Stimulated activated CD4-positive, alpha-beta T cell treated with anti-CD3 and anti-CD28 coated beads, TNF-alpha, amount 100 ng/mL, for 1 hour (primary cell): ENCODE measurements at places on chromosomes 1 and 21.

DNA sequence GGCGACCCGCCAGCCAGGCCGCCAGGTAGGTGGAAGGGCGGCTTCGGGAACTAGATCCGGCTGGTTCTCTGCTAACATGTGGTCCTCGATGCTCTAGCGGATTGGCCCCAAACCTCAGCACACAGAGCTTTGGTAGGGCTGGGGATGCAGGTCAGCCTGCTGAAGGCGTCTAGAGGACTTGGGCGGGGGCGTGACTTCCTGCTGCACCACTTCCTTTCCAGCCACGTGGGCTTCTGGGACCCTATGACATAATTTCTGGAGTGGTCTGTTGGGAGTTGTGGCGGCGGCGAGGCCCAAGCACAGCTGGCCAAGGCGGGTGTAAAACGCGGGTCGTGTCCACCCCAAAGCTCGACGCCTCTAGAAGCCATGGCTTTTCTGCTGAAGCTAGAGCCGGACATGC lies 124.5 kb downstream of the ATF6 start:
- DNase-seq = no peak

DNA sequence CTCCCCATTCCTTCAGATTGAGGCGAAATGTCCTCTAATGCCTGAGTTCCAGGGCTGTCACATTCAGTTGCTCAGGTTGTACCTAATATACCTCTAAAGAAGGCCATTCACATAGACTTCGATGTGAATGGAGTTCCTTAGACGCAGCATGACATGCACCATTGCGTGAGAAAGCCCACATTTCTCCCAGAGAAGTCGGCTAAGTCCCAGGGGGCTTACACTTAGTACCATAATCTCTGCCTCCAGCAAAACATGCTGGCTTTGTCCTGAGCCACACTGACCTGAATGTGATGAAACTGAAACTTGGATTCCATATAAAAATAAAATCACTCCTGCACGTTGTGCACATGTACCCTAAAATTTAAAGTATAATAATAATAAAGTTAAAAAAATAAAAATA lies 23.2 kb upstream of the SLC2A1 start:
- DNase-seq = no peak

GRCh38 chr1:50705041-50705440 lies 255.0 kb downstream of the FAF1 start:
- no peak for DNase-seq

DNA sequence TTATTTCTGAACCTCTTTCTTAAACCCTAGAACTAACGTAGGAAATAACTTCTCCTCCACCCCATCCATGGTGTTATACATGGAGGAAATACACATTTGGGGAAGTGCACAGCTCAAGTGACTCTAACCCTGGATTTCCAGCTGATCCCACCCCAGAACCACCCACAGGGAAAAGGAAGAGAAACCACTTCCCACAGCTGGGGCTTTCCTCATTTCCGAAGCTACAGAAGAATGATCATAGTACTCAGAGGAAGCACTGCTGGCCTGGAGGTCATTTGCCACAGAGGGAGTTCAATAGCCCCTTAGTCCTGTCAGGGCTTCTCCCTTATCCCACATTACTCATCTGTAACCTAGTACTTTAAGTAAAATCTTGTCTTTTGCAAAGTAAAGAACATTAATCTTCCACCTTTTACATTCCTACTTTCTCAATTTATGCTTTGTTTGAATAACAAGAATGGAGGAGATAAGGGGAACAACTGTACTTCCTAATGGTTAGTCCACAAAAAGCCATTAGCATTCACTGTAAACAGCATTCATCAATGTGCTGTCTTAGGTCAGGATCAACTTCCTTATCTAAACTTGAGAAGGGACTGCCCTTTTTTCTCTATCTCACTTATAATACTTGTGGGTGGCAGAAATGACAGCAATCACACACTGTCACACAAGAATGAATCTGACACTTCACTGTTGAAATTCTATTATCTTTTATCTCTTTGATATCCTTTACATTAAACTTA lies 63.0 kb upstream of the RGS1 start:
- no peak for DNase-seq

- no peak for DNase-seq
These were observed 20.6 kb downstream of the RUNX3 start for GRCh38 chr1:24909388-24909898.

DNA sequence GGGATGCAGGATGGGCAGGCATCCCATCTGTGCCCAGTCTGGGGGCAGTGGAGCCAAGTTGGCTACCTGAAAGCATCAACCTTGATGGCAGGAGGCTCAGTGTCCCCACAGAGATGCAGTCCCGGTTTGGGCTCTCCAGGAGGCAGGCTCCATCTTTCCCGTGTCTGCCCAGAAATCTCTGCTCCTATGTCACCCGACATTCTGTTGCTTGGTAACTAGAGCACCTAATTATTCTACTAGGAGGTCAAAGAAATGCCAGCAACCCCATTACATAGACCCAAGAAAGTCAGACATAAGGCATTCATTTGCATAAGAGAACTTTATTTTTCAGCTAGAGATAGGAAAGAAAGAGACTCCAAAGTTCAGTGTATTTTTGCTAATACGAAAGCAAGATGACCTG lies 100.3 kb upstream of the BACE2 start:
- DNase-seq = no peak

- DNase-seq = no peak
These were observed 78.2 kb downstream of the DNTTIP2 start for GRCh38 chr1:93800856-93801255.

- DNase-seq = no peak
These were observed 37.5 kb upstream of the LAMC2 start for GRCh38 chr1:183148599-183148998.

DNA sequence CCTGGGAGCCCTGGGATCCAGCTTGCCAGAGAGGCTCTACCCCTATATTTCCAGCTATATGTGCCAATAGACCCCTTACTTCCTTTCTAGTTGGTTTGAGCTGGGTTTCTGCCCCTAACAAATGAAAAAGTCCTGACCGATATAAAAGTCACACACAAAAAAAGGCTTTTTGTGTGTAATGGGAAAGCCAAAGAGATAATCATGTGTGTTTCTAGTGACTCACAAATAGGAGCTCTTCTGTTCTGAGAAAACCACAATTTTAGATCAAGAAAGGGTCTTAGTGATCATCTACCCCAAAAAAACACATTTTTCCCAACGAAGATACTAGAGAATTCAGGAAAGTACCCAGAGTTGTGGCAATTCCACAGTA lies 23.0 kb upstream of the PLEKHA6 start:
- no peak for DNase-seq

GRCh38 chr1:34213956-34214355 lies 37.2 kb downstream of the C1orf94 start:
- DNase-seq = no peak

- no peak for DNase-seq
These were observed 139.3 kb upstream of the NFIA start for GRCh38 chr1:60942896-60943638.

DNA sequence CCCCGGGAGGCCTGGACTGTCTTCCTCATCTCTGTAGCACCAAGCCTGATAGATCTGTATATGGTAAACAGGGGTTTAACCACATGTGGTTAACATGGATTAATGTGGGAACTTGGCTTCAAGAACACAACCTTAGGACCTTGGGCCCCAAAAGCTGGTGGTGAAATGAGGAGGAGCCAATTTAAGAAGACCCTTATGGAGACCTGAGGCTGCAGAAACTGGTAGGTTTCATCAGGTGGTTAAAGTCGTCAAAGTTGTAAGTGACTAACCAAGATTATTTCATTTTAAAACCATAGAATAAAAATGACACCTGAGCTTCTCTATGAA lies 14.0 kb downstream of the THEMIS2 start:
- DNase-seq = no peak

DNA sequence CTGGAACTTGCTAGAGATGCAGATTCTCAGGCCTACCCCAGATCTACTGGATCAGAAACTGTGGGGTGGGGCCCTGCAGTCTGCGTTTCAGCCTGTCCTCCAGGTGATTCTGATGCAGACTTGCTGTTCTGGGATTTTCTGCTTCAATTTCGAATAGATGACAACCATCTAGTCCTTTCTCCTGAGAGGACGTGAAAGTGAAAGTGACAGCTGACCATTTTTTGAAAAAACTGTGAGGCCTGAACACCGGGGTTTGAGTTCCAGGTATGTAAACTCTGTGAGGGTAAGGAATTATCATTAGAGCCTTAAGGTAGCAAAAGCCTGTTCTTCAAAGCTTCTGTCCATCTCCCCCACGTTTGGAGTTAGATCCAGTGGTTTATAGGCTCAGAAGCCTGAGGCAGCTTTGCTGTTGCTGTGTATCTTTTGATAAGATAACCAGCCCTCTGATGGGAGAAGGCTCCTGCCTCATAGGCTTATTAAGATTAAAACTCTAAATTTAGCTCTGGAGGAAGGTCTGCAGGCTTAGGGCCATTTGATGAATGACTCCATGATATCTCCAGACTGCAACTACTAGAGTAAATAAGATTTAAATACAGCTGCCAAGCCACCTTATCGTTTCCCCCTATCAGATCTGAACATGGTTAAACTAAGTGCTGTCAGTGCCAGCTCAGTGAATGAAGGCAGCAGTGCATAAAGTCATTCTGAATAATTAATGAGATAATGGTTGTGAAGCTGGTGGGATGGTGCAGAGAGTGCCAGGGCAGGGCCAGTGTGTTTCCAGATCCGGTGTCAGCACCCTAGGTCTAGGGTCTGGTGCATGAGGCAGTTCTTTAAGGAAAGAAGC lies 335.2 kb downstream of the HHAT start:
- no peak for DNase-seq

DNA sequence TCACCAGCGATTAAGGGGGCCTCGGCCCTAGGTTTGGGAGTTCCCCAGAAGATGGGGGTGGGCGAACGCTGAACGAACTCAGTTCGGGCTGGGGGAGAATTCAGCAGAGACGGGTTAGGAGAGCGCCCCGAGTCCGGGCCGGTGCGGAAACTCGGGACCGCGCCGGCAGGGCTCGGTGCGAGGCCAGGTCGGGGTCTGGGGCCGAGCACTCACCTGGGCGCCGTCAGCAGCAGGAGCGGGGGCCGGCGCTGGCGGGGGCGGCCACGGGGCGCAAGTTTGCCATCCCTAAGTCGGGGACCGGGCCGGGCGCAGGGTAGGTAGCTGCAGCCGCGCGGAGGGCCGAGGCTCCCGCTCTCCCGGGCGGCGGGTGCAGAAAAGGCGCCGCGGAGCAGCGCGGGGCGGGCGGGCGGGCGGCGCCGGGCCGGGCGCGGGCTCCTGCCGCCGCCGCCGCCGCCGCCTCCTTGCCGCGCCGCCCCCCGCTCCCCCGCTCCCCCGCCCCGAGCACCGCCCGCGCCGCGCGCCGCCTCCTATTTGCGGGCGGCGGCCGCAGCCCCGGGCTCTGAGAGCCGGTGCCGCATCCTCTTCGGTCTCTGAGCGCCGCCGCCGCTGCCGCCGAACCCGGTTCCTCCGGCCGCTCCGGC lies 349 bp downstream of the ADGRB2 start:
- DNase-seq = no peak

DNA sequence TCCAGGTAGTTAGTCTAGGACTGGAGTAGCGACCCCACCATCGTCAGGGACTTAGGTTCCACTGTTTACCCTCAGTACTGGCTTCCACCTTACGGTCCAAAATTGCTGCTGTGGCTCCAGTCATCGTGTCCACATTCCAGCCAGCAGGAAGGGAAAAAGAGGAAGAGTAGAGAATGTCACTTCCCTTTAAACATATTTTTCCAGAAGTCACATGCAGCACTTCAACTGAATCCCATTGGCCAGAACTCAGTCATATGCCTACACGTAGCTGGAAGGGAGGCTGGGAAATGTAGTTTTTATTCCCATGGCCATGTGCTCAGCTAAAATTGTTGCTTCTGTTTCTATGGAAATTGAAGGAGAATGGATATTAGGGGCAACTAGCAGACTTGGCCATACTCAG lies 84.1 kb upstream of the SELENON start:
- DNase-seq = no peak

GRCh38 chr1:52142220-52143183 lies 613 bp downstream of the ZFYVE9 start:
- peak; percentile 3 for DNase-seq

GRCh38 chr1:190258003-190258402 lies 219.7 kb downstream of the BRINP3 start:
- no peak for DNase-seq

DNA sequence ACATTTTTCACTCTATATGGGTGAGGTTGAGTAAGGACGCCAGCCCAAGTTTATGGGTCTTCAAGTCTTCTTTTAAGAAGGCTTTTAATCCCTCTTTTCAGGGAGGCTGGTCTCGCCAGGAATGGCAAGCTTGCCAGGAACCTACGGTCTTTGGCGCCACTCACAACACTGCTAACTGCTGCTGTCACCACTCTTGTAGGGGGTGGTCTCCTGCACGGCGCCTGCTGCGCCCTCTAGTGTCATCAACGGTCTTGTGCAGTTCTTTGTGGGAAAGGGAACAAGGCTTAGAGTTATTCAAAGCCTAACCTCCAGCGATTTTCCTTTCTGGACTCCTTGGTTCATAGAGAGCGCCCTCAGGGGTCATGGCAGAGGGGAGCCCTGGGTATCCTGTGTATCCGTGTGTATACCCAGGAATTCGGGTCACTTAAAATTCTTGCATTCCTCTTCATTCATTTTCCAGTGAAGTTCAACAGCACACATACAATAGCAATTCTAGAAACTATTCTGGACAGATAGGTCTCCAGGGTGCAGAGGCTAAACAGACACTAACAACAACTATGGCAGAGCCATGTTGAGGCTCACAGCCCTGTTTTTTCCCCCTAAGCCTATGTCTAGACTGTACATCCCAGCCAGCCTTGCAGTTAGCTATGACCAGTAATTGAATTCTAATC lies 392.8 kb upstream of the CAMK1G start:
- DNase-seq = no peak

- no peak for DNase-seq
These were observed 16.2 kb downstream of the KCTD3 start for GRCh38 chr1:215583185-215583749.

GRCh38 chr1:201568265-201568664 lies 29.3 kb downstream of the NAV1 start:
- no peak for DNase-seq

DNA sequence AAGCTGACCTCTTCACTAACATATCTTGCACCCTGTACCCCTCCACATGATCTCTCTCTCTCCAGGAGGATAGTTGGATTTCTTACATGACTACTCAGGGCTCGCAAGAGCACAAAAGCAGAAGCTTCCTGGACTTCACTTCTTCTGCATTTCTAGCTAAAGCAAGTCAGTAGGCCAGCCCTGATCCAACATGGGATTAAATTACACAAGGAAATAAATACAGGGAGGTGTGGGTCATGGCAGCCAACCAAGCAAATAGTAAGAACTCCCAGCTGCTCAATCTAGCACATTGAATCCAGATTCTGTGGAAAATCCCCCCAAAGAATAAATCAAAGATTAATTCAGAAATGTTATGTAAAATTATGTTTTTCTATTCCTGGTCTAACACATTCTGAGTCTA lies 33.3 kb downstream of the KLHDC7A start:
- no peak for DNase-seq

GRCh38 chr21:21813289-21813688 lies 815.1 kb downstream of the NCAM2 start:
- DNase-seq = no peak

- DNase-seq = peak; percentile 97
These were observed at the start of gene PSMB2 for GRCh38 chr1:35641233-35641866. PSMB2 (minus strand) TSS chr1:35641526; CDS start chr1:35641432, 94 bp downstream.

DNA sequence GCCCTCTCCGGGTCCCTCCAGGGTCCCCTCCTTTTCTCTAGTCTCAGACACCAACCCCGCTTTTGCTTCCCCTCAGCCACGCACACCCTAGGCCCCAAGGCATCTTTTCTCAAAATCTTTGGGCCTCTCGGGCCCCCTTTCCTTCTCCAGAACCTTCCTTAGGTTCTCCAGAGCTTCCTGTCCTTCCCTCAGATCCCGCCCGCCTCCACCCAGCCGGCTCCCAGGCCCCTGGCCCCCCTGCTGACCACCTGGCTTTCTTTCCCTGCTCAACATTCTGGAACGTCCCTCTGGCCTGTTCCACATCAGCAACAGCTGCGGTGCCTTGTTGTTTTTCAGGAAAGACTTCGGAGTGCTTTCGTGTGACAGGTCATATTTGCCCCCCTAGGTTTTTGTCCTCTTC lies 1.2 kb downstream of the ZDHHC18 start:
- DNase-seq = no peak
